ENCODE measurements at places on chromosomes 2 and 18. TPM values are rescaled to one million over a fixed set of nuclear protein-coding genes. Genes with fewer than 3 reads are reported as not detected.

Gene FIGN
- 4.1 TPM for total RNA-seq

Gene SERPINB2
- total RNA-seq = not detected

- DNase-seq = no peak
Observed at GRCh38 chr18:68840554-68841263, 42.8 kb downstream of the CCDC102B start.

DNA sequence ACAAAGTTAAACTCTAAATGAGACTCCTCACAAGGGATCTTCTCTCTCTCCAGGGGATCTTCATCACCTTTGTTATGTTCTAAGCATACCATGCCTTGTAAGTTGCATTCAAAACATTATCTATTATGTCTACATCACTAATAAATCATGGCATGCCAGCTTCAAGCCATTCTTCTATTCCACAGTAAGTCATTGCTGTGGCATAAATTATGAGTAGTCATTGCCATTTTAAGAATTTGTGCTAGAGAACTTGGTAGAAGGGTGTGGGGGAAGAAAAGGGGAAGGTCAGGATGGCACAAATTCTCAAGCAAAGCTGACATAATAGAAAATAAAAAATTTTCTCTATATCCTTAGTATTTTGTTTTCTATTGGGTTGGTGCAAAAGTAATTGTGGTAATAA is 33.5 kb downstream of the BARD1 start:
- no peak for DNase-seq

- DNase-seq = no peak
Observed at GRCh38 chr2:53347269-53347668, 420.3 kb upstream of the CHAC2 start.

All from mucosa of descending colon (tissue), 3 donors.